ENCODE measurements at places on chromosomes 3 and 15.

DNA sequence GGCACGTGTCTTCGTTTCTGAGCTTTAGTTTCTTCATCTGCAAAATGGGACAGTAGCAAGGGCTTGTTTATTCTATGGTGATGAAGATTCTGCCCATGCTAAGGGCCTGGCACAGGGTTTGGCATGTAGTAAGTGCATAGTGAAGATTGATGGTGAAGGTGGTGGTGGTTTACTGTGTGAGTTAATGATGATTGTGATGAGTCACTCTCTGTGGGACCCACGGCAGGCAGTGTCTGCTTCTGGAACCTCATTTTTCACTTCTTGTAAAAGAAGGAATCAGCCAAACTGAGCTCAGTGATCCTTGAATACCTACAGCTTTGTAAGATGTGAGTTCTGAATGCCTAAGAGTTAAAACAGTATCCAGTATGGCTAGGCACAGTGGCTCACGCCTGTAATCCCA lies 86.2 kb upstream of the LRTM1 start:
- H3K4me1 ChIP-seq: no peaks in the 10 kb centered on the region
- no peak for DNase-seq
- H3K27me3 ChIP-seq: no peaks in the 10 kb centered on the region
- no peaks in the 10 kb centered on the region for H3K36me3 ChIP-seq

DNA sequence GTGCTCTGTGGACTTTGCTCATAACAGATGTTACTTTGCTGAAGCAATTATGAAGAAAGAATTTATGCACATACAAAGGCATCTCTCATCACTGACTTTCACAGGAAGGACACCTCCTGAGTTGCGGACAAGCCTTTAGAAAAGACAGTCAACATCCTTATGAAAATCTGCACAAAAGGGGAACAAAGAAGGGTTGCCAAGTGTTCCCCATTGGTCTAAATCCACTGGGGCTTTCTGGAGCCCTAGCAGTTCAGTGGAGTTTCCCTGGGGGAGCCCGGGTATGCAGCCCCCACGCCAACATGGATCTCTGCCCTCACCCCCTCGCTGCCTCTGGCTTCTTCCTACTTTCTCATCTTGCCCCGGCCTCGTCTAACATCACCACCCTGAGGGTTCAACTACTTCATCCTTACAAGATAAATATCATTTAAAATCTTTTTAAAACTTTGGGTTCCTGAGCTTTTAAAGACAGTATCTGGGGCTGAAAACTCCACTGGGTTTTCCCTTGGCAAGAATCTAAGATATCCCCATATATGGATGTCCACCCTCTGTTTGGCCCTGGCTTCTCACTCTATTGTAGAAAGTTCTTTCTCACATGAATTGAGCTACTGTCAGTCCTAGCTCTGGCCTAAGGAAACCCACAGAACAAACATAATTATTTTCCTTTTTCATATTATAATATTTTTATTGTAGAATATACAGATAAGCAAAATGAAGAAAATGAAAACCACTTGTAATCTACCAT lies 207.9 kb upstream of the RGMA start:
- no peaks in the 10 kb centered on the region for H3K36me3 ChIP-seq
- H3K27ac ChIP-seq: no peak overlapping the region
- H3K27me3 ChIP-seq: no peaks in the 10 kb centered on the region
- no peak for DNase-seq
- no peak overlapping the region for H3K4me3 ChIP-seq
- H3K4me1 ChIP-seq: no peaks in the 10 kb centered on the region

GRCh38 chr3:137709011-137709601 lies 55.0 kb upstream of the SOX14 start:
- no peaks in the 10 kb centered on the region for H3K27me3 ChIP-seq
- no peak overlapping the region for H3K27ac ChIP-seq
- no peak overlapping the region for H3K4me3 ChIP-seq
- H3K36me3 ChIP-seq: peaks cover 2% of the 10 kb centered on the region
- no peak for DNase-seq

GRCh38 chr3:110459021-110459420 lies 612.6 kb upstream of the NECTIN3 start:
- H3K4me3 ChIP-seq: no peak overlapping the region
- no peak overlapping the region for H3K27ac ChIP-seq
- H3K4me1 ChIP-seq: no peaks in the 10 kb centered on the region

DNA sequence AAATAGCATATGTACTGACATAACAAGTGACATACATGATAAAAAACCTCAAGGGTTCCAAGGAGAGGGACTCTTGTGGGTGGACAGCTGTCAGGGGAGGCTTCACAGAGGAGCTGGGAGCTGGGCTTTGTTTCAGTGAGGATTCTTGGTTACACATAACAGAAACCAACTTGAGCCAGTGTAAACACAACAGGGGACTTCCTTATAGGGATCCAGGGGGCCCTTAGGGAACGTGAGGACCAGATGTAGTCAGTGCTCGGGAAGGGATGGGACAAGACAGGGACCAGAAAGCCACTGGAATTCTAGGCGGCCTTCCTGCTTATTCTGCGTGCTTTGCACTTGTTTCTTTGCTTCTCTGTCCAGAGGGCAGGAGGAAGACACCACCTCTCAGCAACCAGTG lies 34.9 kb downstream of the SNAPC5 start:
- peaks cover 3% of the 10 kb centered on the region for H3K36me3 ChIP-seq
- DNase-seq: no peak
- H3K27ac ChIP-seq: no peak overlapping the region
- H3K4me3 ChIP-seq: no peak overlapping the region

GRCh38 chr15:58538225-58538727 lies 106.5 kb downstream of the LIPC start:
- H3K36me3 ChIP-seq: no peaks in the 10 kb centered on the region
- no peak overlapping the region for H3K27ac ChIP-seq
- H3K4me1 ChIP-seq: no peaks in the 10 kb centered on the region
- H3K4me3 ChIP-seq: no peak overlapping the region
- H3K27me3 ChIP-seq: no peaks in the 10 kb centered on the region

DNA sequence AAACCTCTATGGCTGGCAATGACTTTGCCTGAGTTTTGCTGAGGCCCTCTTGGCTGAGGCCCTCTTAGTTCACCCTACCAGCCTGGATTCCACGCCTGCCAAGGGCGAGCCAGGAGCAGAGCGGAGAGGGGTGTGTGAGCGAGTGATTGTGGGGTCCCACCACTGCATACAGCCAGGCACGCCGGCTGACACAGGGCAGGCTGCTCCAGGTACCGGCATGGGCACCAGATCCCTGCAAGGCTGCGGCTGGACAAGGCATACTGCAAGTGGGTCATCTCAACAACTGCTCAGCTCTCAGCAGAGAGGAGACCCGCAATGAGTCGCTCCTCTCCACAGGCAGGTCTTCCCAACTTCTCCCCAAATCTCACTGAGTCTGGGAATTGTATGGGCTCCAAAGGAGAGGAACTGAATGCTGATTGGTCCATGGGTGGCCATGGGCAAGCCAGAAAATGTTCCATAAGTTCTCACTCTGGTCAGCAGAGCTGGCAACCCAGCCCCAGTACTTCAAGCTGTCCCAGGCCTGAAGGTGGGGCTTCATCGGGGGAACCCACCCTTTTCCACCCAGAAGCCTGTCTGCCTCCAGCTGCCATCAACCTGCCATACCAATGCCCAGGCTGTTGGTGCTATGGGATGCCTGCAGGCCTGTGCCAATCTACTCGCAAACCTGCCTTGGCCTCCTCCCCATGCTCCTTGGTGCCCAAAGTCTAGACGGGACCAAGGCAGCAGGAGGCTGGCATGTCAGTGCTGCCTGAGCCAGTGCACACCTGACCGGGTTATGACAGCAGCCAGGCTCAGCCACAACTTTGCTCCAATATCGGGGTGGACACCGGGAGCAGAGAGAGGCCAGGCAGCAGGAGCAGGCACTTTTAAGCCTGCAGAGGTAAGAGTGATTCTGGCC lies 1273.6 kb upstream of the GBE1 start:
- H3K4me3 ChIP-seq: no peak overlapping the region
- no peak overlapping the region for H3K27ac ChIP-seq

DNA sequence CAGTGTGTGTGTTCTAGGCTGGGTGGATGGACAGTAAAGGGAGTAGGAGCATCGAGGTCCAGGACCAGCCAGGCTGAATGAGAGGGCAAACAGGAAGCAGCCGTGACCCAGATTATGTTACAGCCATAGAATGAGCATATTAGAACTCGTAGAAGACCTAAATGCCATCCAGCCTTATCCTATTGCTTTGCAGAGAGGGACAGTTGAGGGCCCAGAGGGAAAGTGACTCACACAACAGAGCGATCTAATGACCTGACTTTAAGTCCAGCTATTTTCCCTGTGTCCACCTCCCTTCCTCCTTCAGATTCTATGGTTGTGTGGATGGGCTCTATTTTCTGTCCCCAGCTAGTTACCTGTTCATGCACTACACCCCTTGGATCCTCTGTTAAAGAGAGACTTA lies 634.1 kb upstream of the TBL1XR1 start:
- DNase-seq: no peak
- H3K27me3 ChIP-seq: no peaks in the 10 kb centered on the region
- H3K27ac ChIP-seq: no peak overlapping the region
- no peaks in the 10 kb centered on the region for H3K36me3 ChIP-seq
- H3K4me1 ChIP-seq: peaks cover 33% of the 10 kb centered on the region

DNA sequence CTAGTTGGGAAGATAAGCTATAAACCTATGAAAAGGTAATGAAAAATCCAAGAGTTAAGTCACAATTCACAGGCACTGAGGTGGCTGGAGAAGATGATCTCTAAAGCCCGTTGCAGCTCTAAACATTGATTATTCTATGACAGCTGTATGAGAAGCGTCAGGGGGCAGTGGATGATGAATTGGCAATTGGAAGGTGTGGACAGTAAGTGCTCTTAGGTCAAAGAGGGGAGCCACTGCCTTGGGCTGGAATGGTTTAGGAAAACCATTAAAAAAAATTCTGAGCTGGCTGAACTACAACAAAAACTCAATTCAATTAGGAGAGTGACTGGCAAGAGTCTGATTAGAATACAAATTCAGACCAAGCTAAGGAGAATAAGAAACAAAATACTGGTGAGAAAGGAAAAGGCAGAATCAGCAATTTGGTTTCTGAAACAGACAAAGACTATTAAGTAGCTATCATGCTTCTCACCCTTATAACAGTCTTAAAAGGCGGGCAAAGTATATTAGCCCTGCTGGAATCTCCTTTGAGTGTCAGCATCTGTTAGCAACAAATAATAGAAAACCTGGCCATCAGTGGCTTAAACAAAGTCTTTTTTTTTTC lies 8.8 kb upstream of the NMD3 start:
- H3K27me3 ChIP-seq: peaks cover 9% of the 10 kb centered on the region
- DNase-seq: no peak
- H3K36me3 ChIP-seq: no peaks in the 10 kb centered on the region
- H3K27ac ChIP-seq: no peak overlapping the region

DNA sequence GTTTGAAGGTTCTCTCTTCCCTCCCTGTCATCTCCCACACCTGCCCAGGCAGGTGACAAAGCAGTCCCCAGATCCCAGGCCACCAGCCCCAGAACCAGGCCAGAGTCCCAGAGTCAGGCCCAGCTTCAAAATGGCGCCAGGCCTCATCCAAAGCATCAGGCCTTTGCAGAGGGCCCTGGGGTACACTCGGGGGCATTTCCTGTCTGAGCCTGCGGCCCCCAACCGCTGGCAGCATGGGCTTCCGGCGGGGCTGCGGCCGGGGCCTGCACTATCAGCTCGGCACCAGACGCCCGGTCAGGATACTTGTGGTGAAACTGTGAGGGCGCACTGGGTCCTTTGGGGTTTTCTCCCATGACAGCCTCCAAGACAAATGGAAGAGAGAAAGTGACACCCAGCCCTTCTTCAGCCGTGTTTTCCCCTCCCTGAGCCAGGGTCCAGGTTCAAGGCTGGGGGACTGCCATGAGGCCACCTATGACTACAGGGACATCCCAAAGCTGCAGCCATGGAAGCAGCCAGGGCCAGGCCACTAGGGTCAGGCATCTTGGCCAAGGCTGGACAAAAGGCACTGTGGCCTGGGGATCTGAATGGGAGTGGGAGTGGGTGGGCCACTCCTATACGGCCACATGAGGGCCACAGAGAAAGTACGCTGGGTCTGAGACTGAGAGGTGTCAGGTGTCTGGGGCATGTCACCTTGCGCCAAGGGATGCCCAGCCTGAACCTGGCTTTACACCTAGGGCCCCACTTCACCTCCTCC lies 33.9 kb downstream of the RPN1 start:
- peaks cover 26% of the 10 kb centered on the region for H3K36me3 ChIP-seq
- peak overlapping the region; percentile 45 for H3K27ac ChIP-seq
- H3K27me3 ChIP-seq: no peaks in the 10 kb centered on the region
- peak overlapping the region; percentile 92 for H3K4me3 ChIP-seq
- H3K4me1 ChIP-seq: peaks cover 41% of the 10 kb centered on the region

DNA sequence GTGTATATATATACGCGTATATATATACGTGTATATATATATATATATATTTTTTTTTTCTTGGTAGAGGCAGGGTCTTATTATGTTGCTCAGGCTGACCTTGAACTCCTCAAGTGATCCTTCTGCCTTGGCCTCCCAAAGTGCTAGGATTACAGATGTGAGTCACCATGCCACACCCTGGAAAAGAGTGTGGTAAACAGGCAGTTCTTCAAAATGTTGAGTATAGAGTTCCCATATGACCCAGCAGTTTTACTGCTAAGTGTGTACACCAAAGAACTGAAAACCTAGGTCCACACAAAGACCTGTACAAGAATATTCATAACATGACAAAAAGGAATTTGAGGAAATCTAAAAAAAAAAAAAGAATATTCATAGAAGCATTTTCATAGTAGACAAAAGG lies 71.8 kb upstream of the GCNT3 start:
- peaks cover 7% of the 10 kb centered on the region for H3K27me3 ChIP-seq
- DNase-seq: no peak
- no peak overlapping the region for H3K27ac ChIP-seq
- H3K36me3 ChIP-seq: no peaks in the 10 kb centered on the region
- peaks cover 16% of the 10 kb centered on the region for H3K4me1 ChIP-seq

DNA sequence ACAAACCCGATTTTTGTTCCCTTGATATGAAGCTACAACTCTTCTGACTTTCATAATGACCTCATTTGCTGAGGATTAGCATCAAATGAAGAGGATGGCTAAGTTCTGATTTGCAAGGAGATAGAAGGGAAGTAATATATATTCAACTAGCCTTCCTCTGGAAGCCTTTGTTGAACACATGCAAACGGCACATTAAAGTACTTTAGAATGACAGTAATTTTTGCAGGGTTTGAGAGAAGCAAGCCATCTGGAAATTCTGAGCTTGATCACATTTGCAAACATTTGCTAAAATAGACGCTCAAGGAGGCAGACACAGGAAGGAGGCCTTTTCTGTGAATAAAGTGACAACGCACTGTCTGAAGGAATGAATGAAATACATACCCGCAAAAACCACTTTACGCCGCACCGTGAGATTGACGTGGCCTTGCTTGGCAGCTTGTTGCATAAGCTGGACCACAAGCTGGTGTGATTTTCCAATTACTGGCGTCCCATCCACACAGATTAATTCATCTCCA lies 657.2 kb downstream of the MAGI1 start:
- H3K36me3 ChIP-seq: no peaks in the 10 kb centered on the region
- no peak for DNase-seq
- H3K27me3 ChIP-seq: no peaks in the 10 kb centered on the region
- H3K4me3 ChIP-seq: no peak overlapping the region
- no peaks in the 10 kb centered on the region for H3K4me1 ChIP-seq
- no peak overlapping the region for H3K27ac ChIP-seq

GRCh38 chr15:27550635-27551034 lies 548.5 kb downstream of the OCA2 start:
- no peaks in the 10 kb centered on the region for H3K4me1 ChIP-seq
- no peaks in the 10 kb centered on the region for H3K27me3 ChIP-seq
- no peak for DNase-seq
- H3K27ac ChIP-seq: no peak overlapping the region

- DNase-seq: no peak
- peaks cover 6% of the 10 kb centered on the region for H3K27me3 ChIP-seq
- no peak overlapping the region for H3K4me3 ChIP-seq
- H3K27ac ChIP-seq: no peak overlapping the region
Observed at GRCh38 chr3:132840201-132840700, 118.0 kb upstream of the NPHP3 start.
